AG09319 (cell line): ENCODE measurements at places on chromosomes 7 and 10.

- no peak for DNase-seq
Measured at GRCh38 chr10:88442716-88443115, 140.4 kb downstream of the RNLS start.

DNA sequence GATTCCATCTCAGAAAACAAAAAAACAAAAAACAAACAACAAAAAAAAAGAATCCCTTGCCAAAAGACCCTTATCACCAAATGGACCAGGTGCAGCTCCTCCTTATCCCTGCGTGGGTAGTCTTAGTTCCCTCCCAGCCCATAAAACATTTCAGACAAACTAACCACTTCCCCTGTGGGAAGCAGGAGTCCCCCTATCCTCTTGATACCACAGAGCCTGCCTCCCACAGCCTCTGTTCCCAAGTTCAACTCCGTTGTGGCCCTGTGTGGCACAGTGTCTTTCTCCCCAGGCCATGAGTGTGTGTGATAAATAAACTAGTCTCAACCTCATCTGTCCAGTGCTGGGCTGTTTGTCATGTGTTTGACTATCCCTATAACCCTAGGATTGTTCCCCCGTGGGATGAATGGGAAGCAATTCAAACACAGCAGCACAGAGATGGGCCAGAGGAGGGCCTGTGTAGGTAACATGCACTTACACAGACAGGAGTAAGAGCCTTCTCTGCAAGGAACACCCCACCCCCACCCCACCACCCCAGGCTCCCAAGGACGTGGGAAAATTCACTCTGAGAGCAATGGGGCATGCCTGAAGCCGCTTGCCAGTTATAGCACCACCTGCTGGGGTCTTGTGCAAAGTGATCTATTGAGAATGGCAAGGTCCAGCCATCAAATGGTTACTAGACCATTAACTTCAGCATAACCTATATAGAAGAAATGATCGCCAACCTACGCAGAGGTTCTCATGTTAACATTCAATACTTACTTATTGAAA is 147.1 kb upstream of the GHITM start:
- DNase-seq: no peak

- DNase-seq: no peak
Measured at GRCh38 chr10:21130683-21131442, 233.8 kb upstream of the NEBL start.

GRCh38 chr7:133528796-133529195 is 275.9 kb downstream of the EXOC4 start:
- no peak for DNase-seq

- peak; percentile 77 for DNase-seq
Measured at GRCh38 chr7:107948645-107949442, 54.1 kb downstream of the LAMB1 start.

GRCh38 chr7:143145-143751 is 49.1 kb upstream of the FAM20C start:
- DNase-seq: no peak

DNA sequence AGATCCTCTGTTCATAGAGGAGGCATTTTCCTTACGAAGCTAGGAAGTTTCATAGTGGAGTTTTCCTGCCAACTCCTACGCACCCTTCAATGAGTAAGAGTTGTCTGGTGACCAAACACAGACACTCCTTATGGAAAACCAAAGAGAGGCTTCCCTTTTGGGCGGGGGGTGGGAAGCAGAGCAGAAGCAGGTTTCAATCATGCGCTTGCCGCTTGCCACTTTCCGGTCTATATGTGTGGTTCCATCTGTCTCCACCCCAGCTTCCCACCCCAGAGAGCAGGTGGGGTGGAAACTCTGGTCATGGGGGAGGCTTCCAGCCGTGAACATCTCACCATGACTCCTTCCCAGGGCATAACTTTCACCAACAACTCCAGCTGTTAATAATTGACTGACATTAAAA is 68.8 kb upstream of the GRB10 start:
- no peak for DNase-seq

- DNase-seq: peak; percentile 54
Measured at GRCh38 chr10:123995461-123996131, 97.8 kb downstream of the CHST15 start.

DNA sequence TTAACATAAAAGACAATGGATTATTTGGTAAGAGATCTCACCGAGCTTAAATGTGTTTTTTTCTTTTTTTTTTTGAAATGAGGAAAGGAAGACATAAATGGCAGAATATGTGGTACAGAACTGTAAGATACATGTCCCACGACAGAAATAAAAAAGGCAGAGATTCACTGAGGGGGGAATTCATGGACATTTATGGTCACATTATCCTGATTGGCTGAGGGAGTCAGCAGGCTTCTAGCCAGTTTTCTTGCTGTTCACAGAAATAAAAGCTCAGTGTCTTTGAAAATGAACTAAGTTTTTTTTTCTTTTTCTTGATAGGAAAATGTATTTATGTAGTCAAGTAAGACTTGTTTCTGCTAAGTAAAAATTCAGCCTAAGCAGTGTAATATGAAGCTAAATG is 8.2 kb upstream of the FAS start:
- no peak for DNase-seq

DNA sequence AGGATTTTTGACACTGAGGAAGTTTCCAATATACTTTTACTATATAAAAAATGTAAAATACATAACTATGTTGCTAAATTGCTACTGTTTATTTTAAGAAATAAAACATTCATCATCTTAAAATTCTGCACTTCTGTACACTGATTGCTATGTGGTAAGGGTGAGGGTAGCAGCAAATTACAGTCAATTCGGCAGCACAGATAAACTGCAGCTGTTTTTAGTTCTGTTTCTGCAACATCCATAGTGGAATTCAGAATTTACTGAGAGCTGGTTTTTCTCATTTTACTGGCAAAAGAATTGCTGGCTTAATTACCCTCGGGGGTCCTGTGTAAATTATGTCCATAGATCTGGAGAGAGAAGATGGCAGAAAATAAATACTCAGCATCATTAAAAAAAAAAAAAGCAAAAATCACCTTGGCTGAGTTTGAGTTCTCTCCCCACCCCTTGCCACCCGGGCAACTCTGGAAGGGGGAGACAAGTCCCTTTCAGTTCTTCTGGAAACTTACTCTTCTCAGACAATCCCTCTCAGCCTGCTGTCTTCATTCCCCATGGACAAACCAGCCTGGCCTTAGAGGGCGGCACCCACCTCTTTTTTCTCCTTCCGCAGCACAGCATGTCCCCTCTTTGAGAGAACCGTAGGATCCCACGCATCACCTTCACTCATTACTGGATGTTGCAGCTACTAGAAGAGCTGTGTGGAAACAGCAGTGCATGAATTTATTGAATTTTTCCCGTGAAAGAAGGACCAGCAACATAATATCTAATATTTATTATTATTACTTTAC is 501.1 kb upstream of the CELF2 start:
- DNase-seq: no peak

DNA sequence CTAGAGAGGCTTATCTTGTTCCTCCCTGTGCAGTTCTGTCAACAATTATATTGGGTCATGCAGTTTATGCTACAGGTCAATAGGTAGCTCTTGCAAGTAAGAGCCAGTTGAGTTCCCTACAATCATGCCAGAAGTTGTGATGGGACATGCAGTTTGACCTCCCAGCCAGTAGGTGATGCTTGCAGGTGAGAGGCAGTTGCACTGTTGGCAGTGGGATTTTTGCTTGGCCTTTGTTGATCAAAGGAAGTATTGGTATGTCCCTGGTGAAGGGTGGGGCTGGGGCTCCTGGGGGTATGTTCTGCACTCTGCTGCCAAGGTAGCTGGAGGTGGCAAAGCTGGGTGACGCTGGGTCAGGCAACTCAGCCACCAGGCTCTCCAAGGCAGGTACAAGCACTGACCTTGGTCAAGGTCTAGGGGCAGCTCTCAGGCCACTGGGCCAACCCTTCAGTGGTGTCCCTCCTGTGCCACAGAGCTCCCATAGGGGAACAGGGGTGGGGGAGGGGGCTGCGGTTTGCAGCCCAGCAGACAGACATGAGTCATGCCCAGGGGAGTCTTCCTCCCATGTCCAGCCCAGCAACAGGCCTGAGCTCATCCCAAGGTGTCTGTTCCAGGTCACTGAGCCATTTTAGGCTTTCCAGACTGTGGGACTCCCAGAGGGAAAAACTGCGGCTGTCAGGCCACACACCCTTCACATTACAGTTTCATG is 43.3 kb downstream of the MEOX2 start:
- DNase-seq: no peak

DNA sequence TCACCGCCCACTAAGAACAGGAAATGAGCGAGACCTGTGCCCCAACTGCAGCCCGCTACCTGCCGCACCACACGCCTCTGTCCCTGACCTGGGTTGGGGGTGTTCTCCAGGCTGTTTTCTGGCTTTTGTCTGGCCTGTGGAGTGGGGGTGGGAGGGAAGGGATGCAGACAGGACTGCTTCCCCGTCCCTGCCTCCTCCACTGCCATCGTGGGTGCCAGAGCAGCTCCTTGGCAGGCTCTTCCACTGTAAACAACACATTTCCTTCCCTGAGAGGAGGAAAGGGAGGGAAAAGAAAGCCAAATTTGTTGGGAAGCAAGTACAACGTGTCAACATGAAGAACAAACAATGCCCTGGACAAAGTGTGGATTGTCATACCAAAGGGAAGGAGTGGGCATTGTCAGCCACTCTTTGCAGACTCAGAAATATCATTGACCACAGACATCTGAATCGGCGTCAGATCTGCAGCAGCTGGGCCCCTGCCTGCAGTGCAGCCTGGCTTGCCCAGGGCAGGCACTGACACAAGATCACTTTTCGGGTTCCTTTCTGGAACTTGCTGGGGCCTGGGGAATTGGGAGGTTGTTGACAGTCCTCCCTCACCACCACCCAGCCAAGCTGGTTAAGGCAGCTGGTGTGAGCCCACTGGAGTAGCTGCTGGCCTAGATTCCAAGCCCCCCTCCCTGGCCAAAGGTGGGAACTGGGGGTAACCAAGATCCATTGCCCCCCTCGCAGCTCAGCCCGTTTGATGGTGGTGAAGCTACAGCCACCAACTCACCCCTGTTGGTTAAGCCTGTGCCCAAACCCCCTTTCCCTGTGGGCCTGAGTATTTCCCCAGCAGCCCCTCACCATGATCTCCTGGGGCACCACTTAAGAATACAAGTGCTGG is 22.6 kb upstream of the TRIM8 start:
- no peak for DNase-seq

DNA sequence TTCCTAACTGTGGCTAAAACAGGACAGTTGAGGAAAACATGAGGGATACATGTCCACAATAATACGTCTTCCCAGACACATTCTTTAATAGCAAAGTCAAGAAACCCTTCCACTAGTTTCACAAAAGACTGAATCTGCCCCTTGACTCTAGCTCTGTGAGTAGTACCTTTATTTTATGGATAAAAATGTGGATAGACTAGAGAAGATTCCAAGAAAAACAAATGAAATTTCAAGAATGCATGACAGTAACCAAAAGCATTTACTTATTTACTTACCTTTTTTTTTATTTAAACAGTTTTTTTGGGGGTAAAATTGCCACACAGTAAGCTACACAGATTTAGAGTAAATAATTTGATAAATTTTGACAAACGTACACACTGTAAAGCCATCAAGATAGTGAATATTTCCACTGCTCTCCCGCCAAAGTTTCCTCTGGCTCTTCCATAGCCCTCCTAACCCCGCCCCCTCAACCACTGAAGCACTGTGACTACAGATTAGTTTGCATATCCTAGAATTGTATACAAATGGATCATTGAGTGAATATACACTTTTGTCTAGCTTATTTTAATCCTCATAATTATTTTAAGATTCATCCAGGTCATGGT is 420.4 kb upstream of the ZMIZ1 start:
- no peak for DNase-seq

- DNase-seq: no peak
Measured at GRCh38 chr10:10985361-10985760, 32.3 kb upstream of the CELF2 start.

- no peak for DNase-seq
Measured at GRCh38 chr7:92417913-92418312, 29.4 kb upstream of the GATAD1 start.

- DNase-seq: no peak
Measured at GRCh38 chr7:51012569-51013217, 230.0 kb upstream of the GRB10 start.

DNA sequence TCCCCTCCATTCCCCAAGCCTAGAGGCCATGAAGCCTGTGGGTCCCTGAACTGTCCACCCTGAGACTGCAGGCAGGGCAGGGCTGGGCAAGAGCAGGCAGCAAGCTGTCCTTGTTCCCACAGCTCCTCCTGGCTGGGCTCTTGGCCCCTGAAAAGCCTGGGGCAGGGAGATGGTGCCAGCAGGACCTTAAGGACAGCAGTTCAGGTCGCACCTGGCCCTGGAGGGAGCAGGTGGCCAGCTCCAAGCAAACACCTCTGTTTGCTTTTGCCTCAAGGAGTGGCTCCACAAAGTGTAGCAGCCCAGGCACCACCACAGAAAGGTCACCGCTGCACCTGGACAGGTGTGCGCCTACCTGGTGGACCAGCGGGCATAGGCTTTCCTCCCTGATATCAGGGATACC is 5.2 kb downstream of the RET start:
- DNase-seq: no peak
